ENCODE measurements at places on chromosomes 5 and 9. TPM values are rescaled to one million over a fixed set of nuclear protein-coding genes. Genes with fewer than 3 reads are reported as not detected.

DNA sequence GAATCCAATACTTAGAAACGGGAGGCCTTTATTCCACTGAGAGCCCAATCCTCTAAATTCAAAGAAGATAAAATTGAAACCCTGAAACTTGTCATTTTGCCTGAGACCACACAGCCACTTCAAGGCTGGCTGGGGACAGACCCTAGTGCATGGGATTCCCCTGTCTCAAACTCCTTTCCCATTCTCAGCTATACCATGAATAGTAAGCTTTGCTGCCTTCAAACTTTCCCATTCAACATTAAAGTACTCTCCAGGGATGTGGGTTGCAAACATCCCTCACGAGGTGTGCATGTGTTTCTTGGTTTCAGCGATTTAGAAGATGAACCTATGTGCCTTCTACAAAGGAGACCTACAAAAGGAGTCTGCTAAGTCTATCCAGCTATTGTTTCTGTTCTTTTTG lies 64.6 kb downstream of the GABRB2 start:
- no peaks in the 10 kb centered on the region for H3K4me1 ChIP-seq
- H3K4me3 ChIP-seq: no peak overlapping the region
- DNase-seq: no peak
- no peaks in the 10 kb centered on the region for H3K27me3 ChIP-seq

- H3K27me3 ChIP-seq: peaks cover 10% of the 10 kb centered on the region
- no peak overlapping the region for H3K4me3 ChIP-seq
- H3K27ac ChIP-seq: peak overlapping the region; percentile 35
- H3K36me3 ChIP-seq: no peaks in the 10 kb centered on the region
- DNase-seq: no peak
These were observed 159.3 kb downstream of the RGS3 start for GRCh38 chr9:113622600-113623400.

DNA sequence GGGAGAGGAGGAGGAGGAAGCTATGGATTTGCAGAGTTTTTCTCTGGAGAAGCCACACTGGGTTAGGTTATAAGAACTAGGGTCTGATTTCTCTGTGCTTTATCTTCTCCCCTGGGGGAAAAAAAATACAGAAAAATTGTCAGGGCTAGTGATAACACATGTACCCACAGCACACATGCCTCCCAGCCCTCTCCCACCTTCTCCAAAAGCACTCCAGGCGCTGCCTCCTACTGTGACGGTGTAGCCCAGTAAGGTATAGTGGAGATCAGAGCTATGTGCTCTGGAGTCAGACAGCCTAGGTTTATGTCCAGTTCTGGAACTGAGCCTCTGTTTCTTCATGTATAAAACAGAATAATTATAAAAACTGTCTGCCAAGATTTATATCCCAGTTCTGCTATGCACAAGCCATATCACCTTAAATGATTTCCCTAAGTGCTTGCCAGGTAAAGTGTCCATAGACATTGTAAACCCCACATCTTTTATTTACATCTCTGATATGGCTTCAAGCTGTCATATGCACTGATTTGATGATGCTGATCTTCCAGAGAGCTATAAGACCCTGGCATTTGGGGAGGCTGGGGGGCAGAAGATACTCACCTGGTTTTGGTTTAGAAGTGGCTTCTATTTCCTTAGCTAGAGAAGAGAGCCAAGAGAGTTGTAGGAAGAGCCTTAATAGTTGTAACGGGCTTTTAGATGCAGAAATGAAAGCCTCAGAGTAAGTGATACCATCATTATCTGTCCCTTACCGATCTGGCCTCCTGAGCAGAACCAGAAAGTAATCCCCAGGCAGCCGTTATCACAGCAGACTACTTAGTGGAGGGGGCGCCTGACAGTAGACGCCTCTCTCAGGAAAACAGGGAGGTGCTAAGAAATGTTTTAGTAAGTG lies 7.6 kb downstream of the SLC1A3 start:
- DNase-seq: no peak
- H3K27me3 ChIP-seq: peaks cover 16% of the 10 kb centered on the region

- H3K36me3 ChIP-seq: no peaks in the 10 kb centered on the region
- H3K27me3 ChIP-seq: peaks cover 30% of the 10 kb centered on the region
- no peaks in the 10 kb centered on the region for H3K4me1 ChIP-seq
- H3K27ac ChIP-seq: no peak overlapping the region
- no peak for DNase-seq
These were observed 36.0 kb upstream of the BARHL1 start for GRCh38 chr9:132546148-132547051.

Gene ZNG1A
- total RNA-seq: 56.6 TPM

Gene DNAH5
- not detected for total RNA-seq

Gene MED7
- 14.8 TPM for total RNA-seq

Gene SLC4A9
- not detected for total RNA-seq

Gene CNOT6
- total RNA-seq: 38.5 TPM
